ENCODE measurements at places on chromosomes 3 and 15.

- DNase-seq, result no peak
Observed at GRCh38 chr15:90930861-90931574, 1.3 kb downstream of the HDDC3 start.

GRCh38 chr3:172520301-172520831, 2.9 kb downstream of the TNFSF10 start:
- no peak for DNase-seq

DNA sequence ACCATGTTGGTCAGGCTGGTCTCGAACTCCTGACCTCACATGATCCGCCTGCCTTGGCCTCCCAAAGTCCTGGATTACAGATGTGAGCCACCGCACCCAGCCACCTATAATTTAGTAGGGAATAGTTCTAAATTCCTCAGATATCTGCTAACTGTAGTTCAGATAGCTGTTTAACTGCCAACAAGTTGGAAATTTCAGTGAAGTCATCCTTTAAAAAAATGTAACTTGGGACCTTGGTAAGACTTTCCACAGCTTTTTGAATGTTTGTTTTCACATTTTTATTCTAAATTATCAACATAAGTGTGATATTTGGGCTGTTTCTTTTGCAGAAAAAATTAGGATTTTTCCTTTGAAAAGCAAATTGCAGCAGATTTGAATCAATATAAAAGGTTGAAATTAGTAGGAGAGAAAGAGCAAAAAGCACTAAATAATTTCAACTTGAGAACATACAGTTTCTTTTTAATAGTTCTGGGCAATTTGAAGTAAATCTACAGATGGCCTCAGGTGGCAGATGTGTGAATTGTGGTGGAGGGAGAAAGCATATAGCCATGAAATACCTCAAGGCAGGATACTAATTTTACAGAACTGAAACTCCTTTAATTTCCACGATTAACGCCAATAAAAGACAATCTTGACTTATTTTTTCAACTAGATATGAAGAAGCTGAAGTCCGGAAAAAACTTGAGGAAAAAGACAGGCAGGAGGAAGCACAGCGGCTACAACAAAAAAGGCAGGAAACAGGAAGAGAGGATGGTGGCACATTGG, 34.3 kb downstream of the USP8 start:
- DNase-seq, result no peak

DNA sequence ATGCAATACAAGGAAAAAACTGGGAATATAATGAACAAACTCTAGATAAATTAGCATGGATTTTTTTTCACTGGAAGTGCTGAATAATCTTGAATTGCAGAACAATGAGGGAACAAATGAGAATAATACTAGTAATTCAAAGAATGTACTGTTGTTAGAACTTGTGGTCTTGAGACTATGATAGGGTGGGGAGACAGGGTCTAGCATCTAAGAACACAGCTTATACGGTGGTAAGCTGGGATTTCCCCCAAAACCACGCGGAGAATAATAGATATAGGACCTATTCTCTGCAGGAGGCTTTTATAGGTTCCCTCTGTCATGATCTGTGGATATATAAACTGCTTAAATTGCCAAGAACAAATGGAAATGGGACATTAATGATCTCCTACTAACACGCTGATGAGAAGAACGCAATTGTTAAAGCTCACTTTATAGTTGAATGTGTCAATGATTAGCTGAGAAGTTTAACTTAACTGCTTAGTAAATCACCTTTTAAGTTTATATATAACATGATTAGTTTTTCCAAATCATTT, 692.3 kb downstream of the ZPLD1 start:
- no peak for DNase-seq

- no peak for DNase-seq
Observed at GRCh38 chr15:75827691-75828090, 15.6 kb upstream of the UBE2Q2 start.

DNA sequence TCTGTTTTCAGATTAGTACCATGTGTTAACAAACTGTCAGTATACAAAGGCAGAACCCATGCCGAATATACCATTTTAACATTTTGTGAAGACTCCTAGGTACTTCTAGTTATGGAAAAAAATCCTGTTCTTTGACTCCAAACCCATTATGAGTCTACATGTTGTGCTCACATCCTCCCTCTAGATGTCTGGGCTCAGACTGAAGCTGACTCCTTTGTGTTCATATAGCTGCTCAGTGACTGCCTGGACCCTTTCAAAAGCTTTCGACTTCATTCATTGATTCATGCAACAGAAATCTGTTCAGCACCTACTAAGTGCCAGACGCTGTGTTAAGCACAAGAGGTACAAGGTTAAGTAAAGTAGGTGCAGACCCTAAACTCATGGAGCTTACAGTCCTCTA, 60.5 kb downstream of the MEGF11 start:
- DNase-seq, result no peak

DNA sequence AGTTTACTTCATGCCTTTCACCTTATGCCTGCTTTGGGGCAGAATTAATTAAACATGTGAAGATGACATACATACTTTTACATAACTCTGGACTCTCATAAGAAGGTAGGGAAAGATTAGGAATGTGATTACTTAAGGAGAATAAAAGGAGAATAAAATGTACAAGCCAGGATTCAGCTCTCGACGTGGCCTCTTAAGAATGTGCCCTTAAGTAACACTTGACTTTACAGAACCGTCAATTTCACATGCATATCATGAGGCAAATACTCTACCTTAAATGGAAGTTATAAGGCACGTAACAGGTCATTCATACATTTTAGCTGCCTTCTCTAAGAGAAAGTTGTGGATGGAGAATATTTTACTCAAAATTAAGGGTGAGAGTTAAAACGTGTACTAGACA, 263.7 kb upstream of the LMCD1 start:
- no peak for DNase-seq

- no peak for DNase-seq
Observed at GRCh38 chr15:49758856-49759255, 138.0 kb downstream of the DTWD1 start.

DNA sequence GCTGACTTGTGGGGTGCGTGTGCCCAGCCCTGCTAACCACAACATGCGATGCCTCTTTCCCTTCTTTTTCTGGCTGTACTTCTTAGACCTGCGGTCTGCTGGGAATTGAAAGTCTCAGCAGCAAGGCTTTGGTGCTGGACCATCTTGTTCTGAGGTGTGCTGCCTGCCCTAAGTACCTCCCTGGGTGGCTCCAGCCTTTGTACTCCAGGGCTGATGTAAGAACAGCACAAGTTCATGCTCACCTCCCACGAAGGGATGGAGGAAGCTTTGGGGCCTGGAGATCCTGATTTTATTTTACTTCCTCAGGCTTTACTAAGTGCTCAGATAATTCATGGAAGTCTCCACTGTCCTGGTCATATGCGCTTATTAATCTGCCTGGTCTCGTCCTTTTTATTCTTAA, 28.9 kb downstream of the FAM43A start:
- no peak for DNase-seq

- DNase-seq, result no peak
Observed at GRCh38 chr3:122957707-122958689, 69.6 kb downstream of the SEMA5B start.

DNA sequence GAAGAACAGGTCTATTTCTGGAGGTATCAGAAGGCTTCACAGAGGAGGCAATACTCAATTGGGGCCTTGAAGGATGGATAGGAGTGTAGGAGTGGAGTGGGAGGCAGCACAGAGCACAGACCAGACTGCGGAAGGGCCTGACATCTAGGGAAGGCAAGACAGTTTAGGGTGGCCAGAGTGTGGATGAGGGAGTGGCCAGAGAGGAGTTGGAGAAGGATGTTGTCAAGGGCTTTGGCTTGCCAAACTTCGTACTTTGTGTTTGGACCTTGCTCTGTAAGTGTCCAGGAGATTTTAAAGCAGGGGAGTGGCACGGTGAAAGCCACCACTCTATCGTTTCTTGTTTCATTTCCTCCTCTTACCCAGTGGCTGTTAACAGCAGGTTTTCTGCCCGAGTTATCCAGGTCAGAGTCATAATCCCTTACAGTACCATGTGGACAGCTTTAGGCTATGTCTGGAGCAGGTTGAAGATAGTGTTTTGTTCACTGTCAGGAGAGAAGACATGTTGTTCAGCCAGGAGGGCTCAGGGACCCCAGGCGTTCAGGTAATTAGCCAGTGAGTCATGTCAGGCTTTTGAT, 12.3 kb downstream of the SMAD3 start:
- no peak for DNase-seq

- no peak for DNase-seq
Observed at GRCh38 chr15:87268675-87269074, 987.9 kb downstream of the NTRK3 start.

DNA sequence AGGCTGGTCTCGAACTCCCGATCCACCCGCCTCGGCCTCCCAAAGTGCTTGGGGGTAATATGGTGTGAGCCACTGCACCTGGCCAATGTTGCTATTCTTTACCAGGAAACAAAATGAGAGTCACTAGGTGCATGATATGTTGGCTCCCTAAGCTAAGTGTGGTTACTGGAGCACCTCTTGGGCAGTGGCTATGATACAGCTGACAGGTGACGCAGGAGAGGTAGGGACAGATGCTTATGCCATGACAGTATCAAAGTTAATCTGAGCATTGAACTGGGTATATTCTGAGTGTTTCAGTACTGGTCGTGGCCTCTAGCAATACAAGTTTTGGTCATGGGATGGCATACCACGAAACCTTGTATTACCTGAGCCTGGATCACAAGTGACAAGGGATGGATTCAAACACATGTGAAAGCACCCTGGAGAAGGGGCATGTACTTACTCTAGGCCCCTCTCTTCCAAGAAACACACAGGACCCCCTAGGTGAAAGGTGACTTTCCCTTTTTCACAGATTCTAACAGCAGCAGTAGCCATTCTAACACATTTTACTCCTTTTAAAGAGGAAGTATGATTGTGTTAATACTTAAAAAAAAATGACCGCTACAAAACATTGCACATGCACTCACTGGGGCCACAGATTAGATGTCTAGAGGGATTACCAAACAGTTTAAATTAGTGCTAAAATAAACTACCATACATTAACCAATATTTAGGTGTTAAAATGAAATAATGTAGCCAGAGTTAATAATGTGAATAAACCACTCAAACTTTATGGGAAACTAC, 467.3 kb downstream of the SHQ1 start:
- DNase-seq, result no peak

- DNase-seq, result no peak
Observed at GRCh38 chr15:70479056-70479455, 284.3 kb downstream of the UACA start.

GRCh38 chr3:79341961-79342360, 425.8 kb downstream of the ROBO1 start:
- no peak for DNase-seq

GRCh38 chr3:139764069-139764905, 86.5 kb upstream of the NMNAT3 start:
- DNase-seq, result no peak

DNA sequence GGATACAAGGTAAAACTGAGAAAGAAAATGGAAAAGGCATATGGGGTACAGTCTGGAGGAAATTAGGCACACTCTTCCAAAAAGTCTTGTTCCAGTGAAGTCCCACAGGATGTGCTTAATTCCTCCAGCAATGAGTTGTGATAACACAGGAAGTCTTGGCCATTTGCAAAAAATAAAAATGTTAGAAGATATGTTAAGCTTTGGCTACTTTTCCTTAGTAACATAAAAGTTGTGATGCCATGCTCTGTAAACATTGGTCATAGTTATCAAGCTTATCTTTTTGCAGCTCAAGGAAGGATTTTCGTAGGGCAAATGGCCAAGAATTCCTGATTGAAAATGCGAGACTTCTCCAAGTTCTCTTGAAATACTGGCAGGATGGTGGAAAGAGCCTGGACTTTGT, 26.4 kb downstream of the LNP1 start:
- DNase-seq, result no peak

DNA sequence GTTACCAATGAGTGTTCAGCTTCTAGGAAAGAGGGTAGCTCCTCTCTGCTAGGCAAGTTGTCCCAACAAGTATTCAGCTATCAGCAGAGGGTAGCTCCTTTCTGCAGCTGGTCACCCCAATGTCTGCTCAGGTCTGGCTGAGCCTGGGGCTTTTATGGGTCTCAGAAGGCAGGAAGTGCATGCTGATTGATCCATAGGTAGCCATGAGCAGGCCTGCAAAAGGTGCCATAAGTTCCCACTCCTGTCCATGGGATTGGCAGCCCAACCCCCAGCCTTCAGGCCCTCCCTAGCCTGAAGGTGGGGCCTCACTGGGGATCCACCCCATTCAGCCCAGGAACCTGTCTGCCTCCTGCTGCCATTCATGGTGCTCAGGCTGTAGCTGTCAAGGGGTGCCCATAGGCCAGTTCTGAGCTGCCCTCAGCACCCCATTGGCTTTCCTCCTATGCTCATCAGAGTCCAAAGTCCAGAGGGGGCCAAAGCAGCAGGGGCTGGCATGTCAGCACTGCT, 34.6 kb upstream of the DNAJC13 start:
- DNase-seq, result no peak

DNA sequence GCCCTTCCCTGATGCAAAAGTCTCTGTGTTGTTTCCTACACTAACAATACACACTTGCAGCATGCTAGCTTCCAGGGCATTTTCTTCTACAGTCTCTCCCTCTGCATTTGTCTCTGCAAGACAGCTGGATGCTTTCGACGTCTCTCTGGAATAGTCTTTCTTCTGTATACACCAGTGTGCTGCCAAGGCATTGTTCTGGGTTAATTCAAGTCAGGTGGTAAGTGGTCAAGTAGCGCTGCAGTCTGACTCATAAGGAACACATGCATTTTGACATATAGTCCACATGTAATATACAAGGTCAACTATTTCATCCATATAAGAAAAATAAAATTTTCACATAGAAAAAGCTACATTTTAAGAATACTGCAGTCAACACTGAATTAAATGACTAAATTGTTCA, 92.7 kb downstream of the MYLK start:
- DNase-seq, result no peak

GRCh38 chr15:98843844-98844243, 163.7 kb downstream of the PGPEP1L start:
- no peak for DNase-seq
